Daoy (cell line): ENCODE measurements at places on chromosomes 7 and 10. TPM values are rescaled to one million over a fixed set of nuclear protein-coding genes. Genes with fewer than 3 reads are reported as not detected.

CC2D2B gene
- total RNA-seq, result 0.29 TPM in 1 of 2 replicates, not detected in the other

TUBAL3 gene
- total RNA-seq, result 0.23 and 0.54 TPM in 2 replicates

CALU gene
- total RNA-seq, result 594 and 622 TPM in 2 replicates

SCIN gene
- total RNA-seq, result 0.06 TPM in 2 replicates

TMEM106B gene
- total RNA-seq, result 63.4 and 84.9 TPM in 2 replicates

FOXI2 gene
- 0.06 TPM in 1 of 2 replicates, not detected in the other for total RNA-seq

BHLHA15 gene
- not detected in 2 replicates for total RNA-seq

LRCH4 gene
- total RNA-seq, result 32.2 and 41.0 TPM in 2 replicates

MOGAT3 gene
- not detected in 2 replicates for total RNA-seq

RBP4 gene
- total RNA-seq, result not detected in 2 replicates

PAPOLB gene
- not detected in 2 replicates for total RNA-seq

KLLN gene
- total RNA-seq, result 0.12 TPM in 1 of 2 replicates, not detected in the other

DNA2 gene
- 24.1 and 36.6 TPM in 2 replicates for total RNA-seq

HOXA6 gene
- total RNA-seq, result 0.92 and 4.2 TPM in 2 replicates

TBX20 gene
- total RNA-seq, result 1.9 and 7.6 TPM in 2 replicates

CYP2C19 gene
- not detected in 2 replicates for total RNA-seq

CCDC172 gene
- total RNA-seq, result not detected in 2 replicates

EVX1 gene
- total RNA-seq, result not detected in 2 replicates

ASCC1 gene
- total RNA-seq, result 16.5 and 24.6 TPM in 2 replicates

DLX5 gene
- 0.34 and 1.3 TPM in 2 replicates for total RNA-seq

UNC5B gene
- total RNA-seq, result 4.0 and 6.0 TPM in 2 replicates

NYAP1 gene
- total RNA-seq, result 0.06 TPM in 1 of 2 replicates, not detected in the other

NPTX2 gene
- 4.5 and 8.0 TPM in 2 replicates for total RNA-seq

GIMAP1 gene
- total RNA-seq, result under 0.01 TPM in 1 of 2 replicates, not detected in the other

SEMA3E gene
- total RNA-seq, result 5.7 and 6.0 TPM in 2 replicates

PTPRN2 gene
- total RNA-seq, result 5.5 and 8.3 TPM in 2 replicates

PNLIP gene
- total RNA-seq, result not detected in 2 replicates

TRPV6 gene
- total RNA-seq, result not detected in 2 replicates

FAM170B gene
- not detected in 2 replicates for total RNA-seq

INMT gene
- total RNA-seq, result 0.06 TPM in 1 of 2 replicates, not detected in the other

CUX1 gene
- total RNA-seq, result 16.3 and 30.3 TPM in 2 replicates

KCNK18 gene
- not detected in 2 replicates for total RNA-seq

LIPM gene
- not detected in 2 replicates for total RNA-seq

SSC4D gene
- total RNA-seq, result 0.30 and 2.5 TPM in 2 replicates

WNT2 gene
- 0.65 TPM in 1 of 2 replicates, not detected in the other for total RNA-seq

CDK13 gene
- 53.2 and 59.5 TPM in 2 replicates for total RNA-seq

COL17A1 gene
- total RNA-seq, result 0.06 and 0.23 TPM in 2 replicates

PTEN gene
- 33.3 and 39.9 TPM in 2 replicates for total RNA-seq

MEOX2 gene
- total RNA-seq, result not detected in 2 replicates

NANOS1 gene
- total RNA-seq, result 3.7 and 4.7 TPM in 2 replicates

PDAP1 gene
- 263 and 279 TPM in 2 replicates for total RNA-seq

GHRHR gene
- not detected in 2 replicates for total RNA-seq

UNCX gene
- total RNA-seq, result not detected in 2 replicates

RHEB gene
- 307 and 426 TPM in 2 replicates for total RNA-seq

CPN1 gene
- not detected in 2 replicates for total RNA-seq

TMEM176B gene
- 3.3 TPM in 1 of 2 replicates, not detected in the other for total RNA-seq

CUBN gene
- 0.71 and 1.7 TPM in 2 replicates for total RNA-seq

EDRF1 gene
- total RNA-seq, result 17.7 and 19.7 TPM in 2 replicates

ADAMTS14 gene
- total RNA-seq, result 0.06 TPM in 1 of 2 replicates, not detected in the other

NPFFR1 gene
- total RNA-seq, result under 0.01 TPM in 1 of 2 replicates, not detected in the other

SAP25 gene
- total RNA-seq, result 0.80 and 5.3 TPM in 2 replicates

SLC26A5 gene
- total RNA-seq, result not detected in 2 replicates
